Fibroblast of skin of scalp (primary cell): ENCODE measurements at places on chromosomes 1 and 21.
A peak's percentile ranks its signal among the peaks of the same experiment; 100 is the strongest.

DNA sequence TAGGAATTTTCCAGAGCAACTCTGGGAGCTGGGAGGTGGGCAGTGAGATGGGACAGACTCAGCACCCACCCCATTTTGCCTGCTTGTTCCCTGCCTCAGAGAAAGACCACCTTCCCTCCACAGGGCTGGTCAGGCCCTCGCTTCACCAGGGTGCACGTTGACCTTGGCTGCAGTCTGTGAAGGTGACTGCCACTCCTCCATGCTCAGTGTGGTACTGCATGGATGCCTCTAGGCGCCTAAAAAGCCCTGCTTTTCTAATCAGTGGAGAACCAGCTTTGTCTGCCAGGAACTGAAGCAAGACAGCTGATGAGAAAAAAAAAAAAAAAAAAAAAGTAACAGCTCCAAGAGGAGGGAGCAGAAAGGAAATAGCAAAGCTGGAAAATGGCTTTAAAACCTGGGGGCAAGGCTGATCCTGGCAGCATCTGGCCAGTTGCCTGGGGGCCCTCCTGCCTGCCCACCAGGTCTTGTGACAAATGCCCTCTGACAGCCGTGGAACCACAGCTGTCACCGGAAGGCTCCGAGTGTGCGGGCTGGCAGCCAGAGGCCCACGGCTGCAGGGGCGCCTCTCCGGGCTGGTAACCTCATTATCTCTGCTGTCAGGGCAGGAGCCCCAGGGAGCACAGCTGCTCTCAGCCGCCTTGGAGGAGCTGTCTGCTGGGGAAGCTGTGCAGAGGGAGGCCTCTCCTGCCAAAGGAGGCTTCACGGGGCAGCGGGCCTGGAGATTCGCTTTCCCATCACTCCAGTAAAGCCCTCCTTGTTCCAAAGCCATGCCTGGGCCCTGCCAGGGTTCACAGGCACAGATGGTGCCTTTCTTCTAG, 13.7 kb downstream of the KIAA1614 start:
- DNase-seq, result peak; percentile 41

GRCh38 chr1:185016880-185017279, 28.5 kb upstream of the RNF2 start:
- peak; percentile 2 for DNase-seq

GRCh38 chr1:24276791-24277190, 42.4 kb upstream of the GRHL3 start:
- DNase-seq, result no peak

- DNase-seq, result peak; percentile 71
Observed at GRCh38 chr1:223711173-223711572, 1.2 kb upstream of the CAPN2 start.

DNA sequence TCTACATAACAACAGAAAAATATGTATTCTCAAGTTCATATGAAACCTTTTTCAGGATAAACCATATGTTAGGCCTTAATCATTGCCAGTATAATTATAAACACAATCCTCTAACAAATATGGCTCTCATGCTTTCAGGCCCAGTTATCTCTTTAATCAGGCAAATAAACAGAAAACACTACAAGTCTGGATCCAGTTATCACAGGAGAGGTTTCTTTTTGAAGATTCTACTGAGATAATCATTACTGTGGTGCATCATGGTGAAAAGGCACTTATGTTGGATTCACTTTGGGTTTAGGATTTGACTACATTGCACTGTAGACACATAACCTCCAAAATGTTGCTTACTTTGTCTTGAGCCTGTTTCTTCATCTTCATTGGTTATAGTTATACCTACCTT, 8.4 kb upstream of the ATP6V1G3 start:
- no peak for DNase-seq

- no peak for DNase-seq
Observed at GRCh38 chr1:247453245-247453644, 4.7 kb downstream of the OR2B11 start.

GRCh38 chr1:32508761-32509160, 30.5 kb upstream of the ZBTB8A start:
- no peak for DNase-seq

DNA sequence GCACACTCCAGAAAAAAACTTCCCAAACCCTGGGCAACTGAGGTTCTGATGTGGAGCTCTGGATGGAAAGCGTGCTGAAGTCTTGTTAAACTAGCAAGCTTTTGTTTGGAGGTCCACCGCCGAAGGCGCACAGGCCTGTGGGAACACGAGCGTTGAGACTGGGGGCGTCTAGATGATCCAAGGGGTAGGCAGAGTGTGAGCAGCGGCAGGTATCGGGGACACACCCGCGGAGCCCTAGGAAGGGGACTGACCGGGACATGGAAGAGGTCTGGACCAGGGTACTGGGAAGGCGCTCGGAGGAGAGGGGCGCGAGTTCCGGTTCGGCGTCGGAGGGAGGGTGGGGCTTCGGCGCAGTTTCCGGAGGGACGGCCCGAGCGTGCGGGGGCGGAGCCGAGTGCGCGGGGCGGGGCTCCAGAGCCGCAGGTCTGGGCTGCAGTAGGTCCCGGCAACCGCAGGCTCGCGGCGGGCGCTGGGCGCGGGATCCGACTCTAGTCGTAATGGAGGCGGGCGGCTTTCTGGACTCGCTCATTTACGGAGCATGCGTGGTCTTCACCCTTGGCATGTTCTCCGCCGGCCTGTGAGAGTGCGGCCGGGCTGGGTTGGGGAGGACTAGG, at the start of gene SLC50A1:
TSS of gene SLC50A1 (plus strand) at position 438 of the 614 bp plus-strand sequence. CDS start at position 498, 60 bp downstream.
- DNase-seq, result peak; percentile 93

DNA sequence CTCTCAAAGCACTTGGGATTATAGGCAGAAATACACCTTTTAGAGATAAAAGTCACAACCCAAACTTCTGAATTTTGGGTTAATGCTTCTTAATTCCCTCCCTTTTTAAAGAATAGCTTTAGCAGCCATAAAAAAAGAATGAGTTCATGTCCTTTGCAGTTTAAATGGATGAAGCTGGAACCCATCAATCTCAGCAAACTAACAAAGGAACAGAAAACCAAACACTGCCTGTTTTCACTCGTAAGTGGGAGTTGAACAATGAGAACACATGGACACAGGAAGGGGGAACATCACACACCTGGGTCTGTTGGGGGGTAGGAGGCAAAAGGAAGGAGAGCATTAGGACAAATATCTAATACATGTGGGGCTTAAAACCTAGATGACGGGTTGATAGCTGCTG, 55.8 kb downstream of the SLC27A3 start:
- no peak for DNase-seq

GRCh38 chr21:45753445-45753844, 109.9 kb downstream of the PCBP3 start:
- DNase-seq, result no peak

GRCh38 chr1:234780531-234781162, 170.7 kb upstream of the IRF2BP2 start:
- no peak for DNase-seq

DNA sequence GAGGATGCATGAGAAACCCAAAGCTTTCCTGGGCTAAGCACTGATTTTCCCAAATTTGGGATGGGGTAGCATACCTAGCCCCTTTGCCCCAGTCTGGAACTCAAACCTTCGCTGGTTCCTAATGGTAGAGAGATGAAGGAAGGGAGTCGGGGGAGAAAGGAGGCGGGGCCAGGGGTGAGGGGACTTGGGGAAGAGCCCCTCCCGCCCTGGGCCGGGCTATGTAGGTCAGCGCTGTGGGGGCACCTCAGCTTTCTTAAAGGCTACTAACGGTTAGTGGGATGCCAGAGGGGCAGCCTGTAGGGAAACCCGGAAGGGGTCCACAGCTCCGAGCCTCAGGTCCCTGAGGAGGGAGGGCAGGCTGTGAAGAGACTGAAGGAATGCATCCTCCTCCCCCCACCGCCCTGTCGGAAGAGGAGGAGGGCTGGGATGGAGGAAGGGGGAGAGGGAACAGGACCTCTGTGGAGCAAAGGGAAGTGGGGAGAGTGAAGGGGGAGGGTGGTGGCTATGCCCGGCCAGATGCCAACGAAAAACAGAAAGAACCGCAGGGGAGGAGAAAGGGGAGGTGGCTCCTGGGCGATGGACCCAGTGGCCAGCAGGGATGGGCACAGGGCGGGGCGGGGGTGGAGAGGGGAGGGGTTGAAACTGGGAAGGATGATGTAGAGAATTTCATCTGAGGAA, 1.3 kb downstream of the CADM3 start:
- DNase-seq, result peak; percentile 13

GRCh38 chr1:99217599-99217998, 46.7 kb upstream of the PLPPR4 start:
- no peak for DNase-seq
